ENCODE measurements at places on chromosomes 1 and 21.
A peak's percentile ranks its signal among the peaks of the same experiment; 100 is the strongest.

DNA sequence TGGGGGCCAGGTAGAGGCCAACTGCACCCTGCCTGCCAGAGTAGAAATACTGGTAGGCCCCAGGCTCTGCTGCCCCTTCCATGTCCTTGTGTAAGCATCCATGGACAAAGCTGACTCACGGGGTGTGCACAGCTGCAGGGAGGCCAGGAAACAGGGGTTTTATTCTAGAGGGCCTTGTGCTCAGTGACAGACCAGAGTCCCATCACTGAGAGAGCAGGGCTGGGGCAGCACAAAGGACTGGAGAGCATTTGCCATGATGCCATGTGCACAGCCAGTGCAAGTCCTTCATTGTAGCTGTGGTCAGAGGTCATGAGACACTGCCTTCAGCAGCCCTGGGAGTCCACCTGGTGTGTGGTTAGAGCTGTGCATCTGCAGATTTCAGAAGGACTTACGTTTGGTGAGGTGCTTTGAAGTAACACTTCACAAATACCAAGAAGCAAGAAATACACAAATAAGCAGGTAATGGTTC, 8.1 kb downstream of the ARF1 start:
- DNase-seq, result no peak

DNA sequence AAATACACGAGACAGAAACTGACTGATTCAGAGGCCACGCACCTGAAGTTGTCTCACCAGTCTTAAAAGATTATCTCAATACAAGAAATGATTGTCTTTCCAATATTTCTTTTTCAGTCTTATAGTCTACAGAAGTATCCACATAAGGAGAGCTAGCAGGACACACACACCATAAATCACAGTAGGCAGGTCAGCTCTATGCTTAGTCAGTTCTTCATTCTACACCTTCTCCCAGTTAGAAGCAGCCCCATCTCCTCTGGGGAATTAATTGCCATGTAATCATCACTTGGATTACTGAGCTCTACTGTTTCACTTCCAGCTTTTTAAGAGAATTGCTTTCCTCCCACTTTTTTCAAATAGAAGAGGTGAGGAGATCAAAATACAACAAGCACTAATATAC, 59.6 kb downstream of the SMYD3 start:
- no peak for DNase-seq

DNA sequence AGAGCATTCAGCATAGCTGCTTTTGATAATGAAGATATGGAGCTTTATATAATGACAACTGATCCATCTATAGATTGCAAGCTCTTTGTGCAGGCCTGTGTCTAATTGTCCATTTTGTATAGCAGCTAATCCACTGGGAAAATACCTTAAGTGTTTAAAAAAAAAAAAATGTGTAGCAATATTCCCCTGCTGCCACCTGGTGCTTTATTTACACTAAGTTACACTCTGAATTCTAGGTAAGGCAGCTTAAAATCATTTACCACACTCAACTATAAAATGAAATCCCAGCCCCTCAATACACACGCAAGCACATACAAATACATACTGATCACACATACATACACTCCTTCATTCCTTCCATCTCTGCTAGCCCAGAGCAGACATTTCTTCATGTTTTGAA, 49.1 kb upstream of the BCL9 start:
- no peak for DNase-seq

DNA sequence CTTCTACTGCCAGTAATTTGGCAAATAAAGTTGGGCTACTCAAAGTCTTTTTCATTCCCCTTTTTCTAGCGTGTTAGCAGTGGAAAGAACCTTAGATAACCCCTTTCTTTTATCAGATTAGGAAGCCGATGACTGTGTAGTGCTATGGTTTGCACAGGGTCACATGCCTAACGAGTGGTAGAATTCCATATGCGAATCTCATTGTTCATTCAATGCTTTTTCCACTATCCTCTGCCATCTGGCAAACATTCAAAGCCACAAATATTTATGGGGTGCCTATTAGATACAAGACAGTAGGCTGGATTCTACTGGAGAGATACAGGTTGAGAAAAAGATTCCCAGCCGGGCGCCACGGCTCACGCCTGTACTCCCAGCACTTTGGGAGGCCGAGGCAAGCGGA, 14.9 kb upstream of the IER5 start:
- DNase-seq, result no peak

- no peak for DNase-seq
Measured at GRCh38 chr1:233844692-233845091, 59.8 kb upstream of the SLC35F3 start.

- no peak for DNase-seq
Measured at GRCh38 chr1:227318853-227319607, 738 bp upstream of the CDC42BPA start.

DNA sequence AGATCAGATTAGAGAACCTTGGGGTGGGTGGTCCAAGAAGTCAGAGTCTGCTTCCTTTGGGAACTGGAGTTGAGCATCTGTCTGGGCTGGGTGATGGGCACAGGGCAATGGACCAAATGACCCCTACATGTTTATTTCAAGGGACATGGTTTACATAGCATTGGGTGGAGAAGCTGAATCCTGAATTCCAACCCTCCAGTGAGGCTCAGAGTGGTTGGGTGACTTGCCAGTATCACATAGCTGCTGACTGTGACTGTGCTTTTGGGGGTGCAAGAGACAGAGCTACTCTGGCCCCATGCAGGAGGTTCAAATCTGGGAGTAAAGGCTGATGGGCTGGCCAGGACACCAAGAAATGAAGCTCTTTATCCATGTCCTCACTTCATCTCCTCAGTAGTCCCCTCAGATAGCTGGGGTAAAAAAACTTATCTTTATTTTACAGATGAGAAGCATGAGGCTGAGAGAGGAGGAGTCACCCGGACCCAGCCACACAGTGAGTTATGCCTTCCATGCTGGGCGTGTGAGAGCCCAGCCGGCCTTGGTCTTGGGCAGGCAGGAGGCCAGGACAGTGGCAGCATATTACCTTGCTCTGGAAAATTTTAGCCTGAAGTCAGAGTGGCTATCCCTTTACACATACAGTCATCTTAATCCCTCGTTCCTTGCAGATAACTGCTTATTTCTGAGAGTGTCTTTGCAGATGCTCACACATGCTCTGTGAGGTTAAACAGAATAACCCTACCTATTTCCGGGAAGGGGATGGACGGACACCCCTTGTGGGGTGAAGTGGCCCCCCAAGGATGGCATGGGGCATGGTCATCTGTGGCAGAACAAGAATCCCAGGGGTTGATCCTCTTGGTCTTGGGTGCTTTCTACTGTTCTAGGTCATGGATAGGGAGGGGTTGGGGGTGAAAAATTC, 2.8 kb upstream of the SERINC2 start:
- no peak for DNase-seq

GRCh38 chr21:42614396-42614795, 39.0 kb upstream of the PDE9A start:
- peak; percentile 58 for DNase-seq

DNA sequence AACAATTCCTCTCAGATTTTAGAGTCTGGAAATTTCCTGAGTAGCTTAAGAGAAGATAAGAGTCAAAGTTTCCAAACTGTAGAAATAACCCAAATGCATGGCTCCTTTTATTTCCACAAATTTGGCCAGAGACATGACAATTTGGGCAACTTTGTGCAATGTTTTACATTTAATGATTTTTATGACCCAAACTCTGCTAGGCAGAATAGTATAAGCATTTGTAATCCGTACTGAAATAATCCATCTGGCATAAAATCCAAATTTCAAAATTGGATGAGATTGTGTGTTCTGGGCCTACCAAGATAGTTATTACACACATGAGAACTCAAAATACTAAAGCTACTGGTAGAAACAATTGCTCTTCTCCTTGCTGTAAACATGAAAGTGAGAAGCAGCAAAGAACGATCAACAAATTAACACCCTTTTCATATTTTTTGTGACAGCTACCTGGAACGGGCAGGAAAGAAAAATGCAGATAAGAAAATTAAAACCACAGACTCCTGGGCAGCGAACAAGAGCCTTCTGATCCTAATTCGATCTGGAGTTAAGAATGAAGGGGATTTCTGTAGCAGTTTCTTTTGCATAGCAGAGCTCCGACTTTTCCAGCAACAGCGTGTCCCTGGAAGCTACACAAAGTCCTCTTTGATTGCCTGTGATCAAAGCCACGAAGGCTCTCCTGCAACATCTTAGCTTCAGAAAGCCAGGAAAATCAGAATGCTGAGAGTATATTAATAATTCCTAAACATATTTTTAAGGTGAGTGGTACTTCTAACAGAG, 191.2 kb downstream of the GRIK1 start:
- DNase-seq, result no peak

- DNase-seq, result no peak
Measured at GRCh38 chr21:45466330-45467220, 61.6 kb downstream of the COL18A1 start.

- DNase-seq, result no peak
Measured at GRCh38 chr1:9425859-9426258, 113.4 kb upstream of the SLC25A33 start.

DNA sequence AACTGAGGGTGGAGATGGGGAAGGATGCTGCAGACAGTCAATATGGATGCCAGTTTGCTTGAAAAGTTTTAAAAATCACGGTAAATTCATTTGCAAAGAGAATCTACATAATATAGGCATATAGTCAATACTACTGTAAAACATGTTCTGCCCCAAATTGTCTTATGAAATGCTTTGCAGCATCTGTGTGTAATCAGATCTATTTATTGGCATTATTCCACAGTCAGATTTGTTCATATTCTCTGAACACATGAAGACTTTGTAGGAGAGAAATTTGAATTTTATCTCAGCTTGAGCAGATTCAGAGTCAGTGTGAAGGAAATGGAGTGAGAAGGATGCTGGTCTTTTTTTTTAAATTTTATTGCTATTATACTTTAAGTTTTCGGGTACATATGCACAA, 88.5 kb downstream of the PLPPR4 start:
- DNase-seq, result no peak

- DNase-seq, result no peak
Measured at GRCh38 chr21:28387220-28387619, 605.5 kb downstream of the LTN1 start.

GRCh38 chr1:7810395-7810794, 26.3 kb downstream of the PER3 start:
- DNase-seq, result no peak

- no peak for DNase-seq
Measured at GRCh38 chr1:190812996-190813395, 335.3 kb upstream of the BRINP3 start.

DNA sequence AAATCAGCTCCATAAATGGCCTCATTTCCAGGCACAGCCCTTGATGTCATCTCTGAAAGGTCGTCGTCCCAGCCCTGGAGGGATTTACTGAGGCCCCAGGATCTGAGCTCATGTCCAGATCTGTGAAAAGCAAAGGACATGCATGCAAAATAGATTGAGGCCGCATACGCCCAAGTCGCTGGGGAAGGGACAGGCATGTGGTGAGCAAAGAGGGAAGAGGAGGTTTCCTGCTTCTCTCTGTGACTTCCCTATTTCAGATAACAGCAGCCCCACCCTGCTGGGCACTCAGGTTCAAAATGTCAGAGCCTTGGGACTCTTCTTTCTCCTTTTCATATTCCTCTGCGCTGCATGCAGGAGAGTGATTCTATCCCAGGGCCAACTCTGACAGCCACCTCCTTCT, 197.2 kb downstream of the ADSS2 start:
- DNase-seq, result peak; percentile 6

DNA sequence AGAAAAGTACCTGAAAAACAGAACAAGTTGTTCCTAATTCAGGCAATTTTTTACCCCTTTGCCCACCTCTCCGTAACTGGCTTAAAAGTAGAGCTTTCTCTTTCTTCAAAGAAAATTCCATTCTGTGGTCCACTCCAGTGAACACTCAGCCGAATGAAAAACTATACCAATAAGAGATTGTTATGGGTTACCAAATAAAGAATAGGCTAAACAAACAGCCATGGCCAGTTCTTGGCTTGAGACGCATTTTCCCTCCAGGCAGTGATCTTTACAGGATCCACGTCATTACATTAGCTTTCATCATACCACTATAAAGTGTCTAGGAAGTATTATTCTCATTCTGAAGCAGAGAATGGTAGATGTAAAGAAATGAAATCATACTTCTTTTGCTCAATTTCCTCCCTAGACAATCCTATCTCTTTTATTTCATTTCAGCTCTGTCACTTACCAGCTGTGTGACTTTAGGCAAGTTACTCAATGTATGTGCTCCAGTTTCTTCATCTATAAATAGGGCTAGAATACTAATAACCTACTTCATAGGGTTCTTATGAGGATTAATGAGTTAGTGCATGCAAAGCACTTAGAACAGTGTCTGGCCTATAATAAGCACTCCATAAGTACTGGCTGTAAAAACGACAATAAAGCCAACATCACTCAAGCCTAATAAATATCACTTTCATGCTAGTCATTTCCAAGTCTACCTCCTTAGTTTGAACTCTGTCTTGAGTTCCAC, 26.5 kb upstream of the TRIM45 start:
- DNase-seq, result no peak

- DNase-seq, result no peak
Measured at GRCh38 chr21:45219517-45219916, 68.2 kb downstream of the POFUT2 start.

DNA sequence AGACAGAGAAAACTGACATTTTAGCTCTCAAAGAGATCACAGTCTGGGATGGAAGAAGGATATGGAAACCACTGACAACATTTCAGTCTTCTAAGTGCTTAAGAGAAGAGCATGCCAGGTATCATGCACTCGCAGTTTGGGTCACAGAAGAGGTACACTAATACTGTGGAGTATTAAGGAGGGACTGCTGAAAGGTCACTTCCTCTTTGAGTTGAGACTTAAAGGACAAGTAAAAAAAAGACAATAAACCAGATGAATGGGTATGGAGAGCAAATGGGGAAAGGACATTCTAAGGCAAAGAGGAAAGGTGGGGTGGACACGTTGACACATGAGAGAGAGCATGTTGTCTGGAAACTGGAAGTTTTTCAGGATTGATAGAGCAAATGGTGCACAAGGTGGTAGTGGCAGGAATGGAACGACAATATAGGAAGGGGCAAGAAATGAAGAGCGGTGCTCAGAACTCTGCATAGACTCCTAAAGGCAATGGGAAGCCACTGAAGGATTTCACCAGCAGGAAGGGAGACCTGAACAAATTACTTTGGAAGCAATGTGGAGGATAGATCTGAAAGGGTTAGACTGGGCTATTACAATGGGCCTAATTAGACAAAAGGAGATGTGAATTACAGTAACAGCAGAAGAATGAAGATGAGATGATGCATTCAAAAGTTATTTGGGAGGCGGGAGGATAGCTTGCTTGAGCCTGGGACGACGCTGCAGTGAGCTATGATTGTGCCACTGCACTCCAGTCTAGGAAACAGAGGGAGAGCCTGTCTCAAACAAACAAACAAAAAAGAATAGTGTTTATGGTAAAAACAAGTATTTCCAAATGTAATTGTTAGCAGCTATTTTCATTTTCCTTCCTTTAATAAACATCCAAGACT, 11.1 kb downstream of the DIPK1A start:
- no peak for DNase-seq

- DNase-seq, result no peak
Measured at GRCh38 chr1:247385283-247385682, 30.7 kb upstream of the NLRP3 start.

Measured in CD4-positive, alpha-beta T cell treated with Interleukin-2 at 100 ng/mL for 4 hours (primary cell).